Kidney glomerular epithelial cell (primary cell): ENCODE measurements at places on chromosomes 6 and 20.

DNA sequence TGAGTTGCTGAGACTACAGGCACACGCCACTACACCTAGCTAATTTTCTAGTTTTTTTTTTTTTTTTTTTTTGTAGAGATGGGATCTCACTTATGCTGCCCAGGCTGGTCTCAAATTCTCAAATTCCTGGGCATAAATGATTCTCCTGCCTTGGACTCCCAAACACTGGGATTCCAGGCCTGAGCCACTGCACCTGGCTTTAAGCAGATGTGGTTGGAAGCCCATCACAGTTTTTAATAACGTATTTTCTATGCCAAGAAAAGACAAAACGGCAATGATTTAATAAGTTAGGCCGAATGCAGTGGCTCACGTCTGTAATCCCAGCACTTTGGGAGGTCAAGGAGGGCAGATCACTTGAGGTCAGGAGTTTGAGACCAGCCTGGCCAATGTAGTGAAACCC is 456.6 kb downstream of the PRKN start:
- DNase-seq, result no peak

DNA sequence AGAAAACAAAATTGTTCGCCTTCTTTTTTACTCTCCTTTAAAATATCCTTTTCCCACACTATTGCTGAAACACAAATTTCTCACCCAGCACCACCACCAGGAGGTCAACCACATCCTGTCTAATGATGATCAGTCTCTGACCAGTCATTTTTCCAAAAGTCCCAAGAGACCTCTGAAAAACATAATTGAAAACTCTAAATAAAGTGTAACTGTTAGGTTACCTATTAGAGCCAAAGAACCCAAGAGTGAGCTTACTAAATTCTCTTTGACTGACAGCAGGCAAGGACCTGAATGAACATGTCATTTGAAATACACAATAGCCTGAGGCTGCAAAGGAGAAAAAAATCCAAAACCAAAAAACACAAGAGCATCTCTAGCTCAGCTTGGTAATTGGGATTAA is 735.4 kb downstream of the CBLN4 start:
- DNase-seq, result peak; percentile 16

DNA sequence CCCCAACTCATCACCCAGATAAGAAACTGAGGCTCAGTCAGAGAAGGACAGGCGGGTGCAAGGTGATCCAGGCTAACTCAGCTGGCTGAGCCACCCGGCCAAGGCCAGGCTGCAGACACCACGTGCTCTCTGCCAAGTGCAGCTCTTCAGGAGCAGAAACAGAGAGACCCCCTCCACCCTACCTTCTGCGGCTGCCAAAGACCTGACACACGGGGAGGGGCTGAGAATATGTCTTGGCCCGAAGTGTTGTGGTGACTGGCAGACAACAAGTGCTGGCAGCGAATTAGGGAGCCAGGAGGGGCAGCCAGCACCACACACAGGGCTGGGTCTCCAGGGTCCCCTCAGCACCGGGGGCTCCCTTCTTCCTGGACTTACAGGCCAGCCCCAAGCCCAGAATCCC is 22.5 kb downstream of the PREX1 start:
- DNase-seq, result no peak

- no peak for DNase-seq
Measured at GRCh38 chr6:131443514-131443913, 129.5 kb upstream of the ARG1 start.

- DNase-seq, result no peak
Measured at GRCh38 chr6:108721286-108721685, 126.9 kb upstream of the ARMC2 start.

DNA sequence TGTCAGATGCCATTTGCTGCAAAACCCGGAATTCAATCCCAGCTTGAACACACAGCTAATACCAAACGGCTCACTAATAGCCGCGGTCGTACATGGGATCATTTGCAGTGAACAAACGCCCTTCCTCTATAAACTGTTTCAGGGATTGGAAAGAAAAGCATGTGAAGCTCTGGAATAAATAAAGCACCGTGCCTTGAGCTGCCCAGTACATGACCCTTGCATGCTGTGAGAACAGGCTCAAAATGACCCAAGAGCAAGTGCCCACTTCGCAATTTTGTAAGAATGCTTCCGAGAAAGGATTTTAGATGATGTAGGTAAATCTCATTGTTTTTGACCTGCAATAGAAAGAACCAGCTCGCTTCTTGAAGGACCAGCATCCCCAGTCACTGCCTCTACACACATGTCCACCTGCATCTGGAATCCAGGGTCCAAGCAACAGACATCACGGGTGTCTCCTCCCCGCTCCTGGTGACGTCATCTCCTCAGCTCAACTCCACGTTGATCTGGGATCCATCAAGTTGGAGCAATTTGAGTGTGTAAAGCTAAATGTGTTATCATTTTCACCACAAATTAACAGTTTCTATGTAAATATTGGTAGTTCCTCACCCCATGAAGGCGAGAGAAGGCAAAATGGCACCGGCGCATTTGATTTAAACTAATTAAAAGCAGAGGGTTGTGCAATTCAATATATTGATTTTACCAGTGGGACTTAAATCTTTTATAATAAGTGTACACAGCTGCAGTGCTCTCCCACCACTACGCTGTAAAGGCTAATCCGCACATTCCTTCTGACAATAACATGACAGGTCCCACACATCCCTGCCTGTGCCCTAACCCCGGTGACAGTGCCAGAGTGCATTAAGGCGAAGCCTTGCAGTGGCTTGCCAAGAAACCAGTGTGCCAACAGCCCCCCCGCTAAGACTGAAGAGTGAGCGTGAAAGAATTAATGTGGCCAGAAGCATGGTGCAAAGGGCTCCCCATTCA is 6.2 kb downstream of the BMP7 start:
- DNase-seq, result no peak

DNA sequence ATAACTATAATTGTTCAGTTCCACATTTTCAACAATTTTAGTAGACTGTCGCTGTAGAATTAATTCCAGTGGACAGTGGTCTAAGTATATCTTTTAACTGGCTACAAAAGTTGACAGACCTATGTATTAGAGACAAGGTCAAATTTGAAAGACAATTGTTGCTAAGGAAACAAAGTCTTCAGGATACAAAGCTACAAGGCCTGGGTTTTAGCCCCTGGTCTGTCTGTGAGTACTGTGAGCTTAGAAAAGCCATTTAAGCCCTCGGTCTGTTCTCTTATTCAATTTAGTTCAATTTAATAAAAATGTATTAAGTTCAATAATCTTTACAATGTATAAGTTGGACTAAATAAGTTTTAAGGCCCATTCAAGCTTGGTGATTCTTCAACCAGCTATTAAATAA is 352.5 kb downstream of the HDGFL1 start:
- no peak for DNase-seq

DNA sequence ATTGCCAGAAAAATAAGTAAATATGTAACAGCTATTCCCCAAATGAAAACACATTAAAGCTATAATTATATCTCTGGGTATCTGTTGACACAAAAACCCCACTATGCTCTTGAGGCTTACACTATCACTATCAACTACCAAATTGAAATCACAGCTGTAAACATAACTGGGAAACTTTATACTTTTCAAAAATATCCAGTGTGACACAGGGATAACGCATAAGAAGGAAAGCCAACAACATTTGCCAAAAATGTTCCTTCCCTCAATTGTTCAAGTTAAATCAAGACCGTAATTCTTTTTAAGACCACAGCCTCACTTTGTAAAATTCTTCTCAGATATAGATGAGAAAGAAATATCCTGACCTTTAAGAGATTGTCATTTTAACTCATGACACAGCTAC is 3.1 kb downstream of the ZHX3 start:
- DNase-seq, result no peak

DNA sequence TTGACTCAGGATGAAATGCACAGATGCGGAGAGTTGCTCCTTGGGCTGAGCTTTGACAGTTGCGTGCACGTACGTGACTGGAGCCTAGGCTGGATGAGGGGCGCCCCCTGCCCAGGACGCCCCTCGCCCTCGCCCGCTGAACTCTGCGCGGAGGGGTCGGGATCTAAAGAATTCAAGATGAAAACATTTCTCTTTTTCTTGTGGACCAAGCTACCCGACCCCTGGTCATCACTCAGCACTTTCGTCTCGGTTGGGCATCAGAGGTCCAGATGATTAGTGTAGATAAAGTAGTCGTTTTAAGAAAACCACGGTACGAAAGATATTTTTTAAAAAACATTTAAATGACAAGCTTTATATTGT is 700 bp downstream of the DTD1 start:
- no peak for DNase-seq

- no peak for DNase-seq
Measured at GRCh38 chr6:9487128-9487527, 927.7 kb downstream of the TFAP2A start.

DNA sequence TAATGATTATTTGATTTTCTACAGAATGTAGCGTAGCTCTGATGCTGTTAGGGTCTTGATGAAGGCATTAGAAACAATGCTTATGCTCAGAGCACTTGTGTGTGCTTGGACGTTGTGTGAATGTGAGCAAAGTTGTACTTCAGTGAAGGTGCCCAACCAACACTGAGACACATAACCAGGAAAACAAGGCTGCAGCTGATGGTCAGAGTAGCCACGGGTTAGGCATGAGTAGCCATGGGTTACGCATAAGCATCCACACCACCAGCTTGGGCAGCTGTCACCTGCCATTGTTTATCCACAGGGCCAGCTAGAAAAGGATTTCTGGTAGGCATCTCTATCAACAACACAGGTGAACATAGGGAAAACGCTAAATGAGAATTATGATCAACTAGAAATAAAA is 326.6 kb downstream of the NRN1 start:
- DNase-seq, result no peak

GRCh38 chr6:28977341-28978132 is 27.6 kb downstream of the ZNF311 start:
- DNase-seq, result peak; percentile 9

DNA sequence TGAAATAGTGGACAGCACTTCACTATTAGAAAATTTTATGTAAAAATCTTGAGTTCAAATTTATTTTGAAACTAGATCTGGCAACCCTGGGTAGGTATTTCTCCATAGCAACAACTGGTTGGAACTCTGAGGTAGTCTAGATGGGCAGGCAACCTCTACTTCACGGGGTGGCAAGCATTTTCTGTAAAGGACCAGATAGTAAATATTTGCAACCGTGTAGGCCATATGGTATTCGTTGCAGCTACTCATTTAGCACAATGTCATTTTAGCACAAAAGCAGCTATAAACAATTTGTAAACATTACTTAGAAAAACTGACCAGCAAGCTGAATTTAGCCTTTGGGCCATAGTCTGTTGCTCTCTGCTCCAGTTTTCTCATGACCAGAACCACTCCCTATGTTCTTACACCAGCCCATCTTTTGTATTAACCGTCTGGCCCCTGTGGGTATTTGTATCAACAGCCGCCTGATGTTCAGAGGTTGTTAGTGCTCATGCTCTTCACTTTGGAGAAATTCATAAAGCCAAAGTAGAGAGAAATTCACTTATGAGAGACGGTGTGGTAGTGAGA is 29.2 kb downstream of the LGSN start:
- DNase-seq, result no peak
